Stimulated activated CD4-positive, alpha-beta T cell treated with anti-CD3 and anti-CD28 coated beads, Interleukin-15, amount 100 ng/mL, for 48 hours (primary cell): ENCODE measurements at places on chromosomes 2 and 18.

GRCh38 chr18:68800075-68800474 is 2.2 kb downstream of the CCDC102B start:
- DNase-seq, result no peak

- DNase-seq, result no peak
Measured at GRCh38 chr18:73151086-73151485, 283.3 kb upstream of the NETO1 start.

GRCh38 chr2:161484061-161484460 is 68.0 kb downstream of the TBR1 start:
- DNase-seq, result no peak

GRCh38 chr2:85839461-85839860 is 49.3 kb downstream of the ST3GAL5 start:
- DNase-seq, result no peak

DNA sequence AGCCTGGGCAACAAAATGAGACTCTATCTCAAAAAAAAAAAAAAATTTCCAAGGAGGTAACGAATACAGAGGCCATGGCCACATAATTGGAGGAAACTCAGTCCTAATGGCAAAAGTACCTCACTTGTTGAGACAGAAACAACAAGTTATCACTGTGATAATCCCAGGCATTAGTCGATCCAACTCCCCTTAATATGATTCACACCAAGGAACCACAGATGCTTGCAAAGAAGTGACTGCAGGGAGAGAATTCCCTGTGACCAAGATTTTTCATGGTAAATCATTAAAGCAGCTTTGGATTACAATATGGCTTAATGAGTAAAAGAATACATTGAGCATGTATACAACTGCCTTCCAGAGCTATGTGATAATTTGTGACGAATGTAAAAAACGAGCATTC is 80.4 kb upstream of the RNU4ATAC start:
- no peak for DNase-seq

GRCh38 chr2:45904267-45904945 is 252.9 kb downstream of the PRKCE start:
- DNase-seq, result peak; percentile 11

GRCh38 chr2:54336136-54336976 is 80.3 kb upstream of the TSPYL6 start:
- DNase-seq, result no peak

GRCh38 chr18:32208023-32208422 is 18.2 kb downstream of the MEP1B start:
- DNase-seq, result no peak

DNA sequence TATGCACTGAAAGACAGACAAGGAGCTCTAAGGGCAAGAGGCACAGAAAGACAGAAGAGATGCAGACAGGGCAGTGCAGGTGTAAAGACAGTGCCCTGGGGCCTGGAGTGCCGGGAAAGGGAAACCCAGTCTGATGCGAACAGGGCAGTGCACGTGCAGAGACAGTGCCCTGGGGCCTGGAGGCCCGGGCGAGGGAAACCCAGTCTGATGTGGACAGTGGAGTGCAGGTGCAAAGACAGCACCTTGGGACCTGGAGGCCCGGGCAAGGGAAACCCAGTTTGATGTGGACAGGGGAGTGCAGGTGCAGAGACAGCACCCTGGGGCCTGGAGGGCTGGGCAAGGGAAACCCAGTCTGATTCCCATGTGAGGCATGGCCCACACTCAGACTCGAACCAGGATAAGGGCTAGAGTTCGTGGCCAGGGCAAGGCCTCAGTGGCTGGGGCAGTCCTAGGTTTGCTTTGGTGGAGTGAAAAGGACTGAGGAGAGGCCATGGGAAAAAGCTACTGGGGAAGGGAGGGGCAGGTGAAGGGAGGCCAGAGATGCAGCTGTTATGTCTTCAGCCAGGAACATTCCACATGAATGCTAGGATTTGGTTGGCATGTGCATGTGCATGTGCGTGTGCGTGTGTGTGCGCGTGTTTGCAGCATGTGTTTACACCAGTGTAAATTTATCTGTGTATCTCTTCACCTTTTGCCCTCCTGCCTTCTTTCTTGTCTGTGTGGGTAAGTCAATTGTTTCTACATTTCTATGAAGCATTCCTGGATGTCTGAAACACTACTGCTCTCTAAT is 39.1 kb upstream of the DNMT3A start:
- no peak for DNase-seq

DNA sequence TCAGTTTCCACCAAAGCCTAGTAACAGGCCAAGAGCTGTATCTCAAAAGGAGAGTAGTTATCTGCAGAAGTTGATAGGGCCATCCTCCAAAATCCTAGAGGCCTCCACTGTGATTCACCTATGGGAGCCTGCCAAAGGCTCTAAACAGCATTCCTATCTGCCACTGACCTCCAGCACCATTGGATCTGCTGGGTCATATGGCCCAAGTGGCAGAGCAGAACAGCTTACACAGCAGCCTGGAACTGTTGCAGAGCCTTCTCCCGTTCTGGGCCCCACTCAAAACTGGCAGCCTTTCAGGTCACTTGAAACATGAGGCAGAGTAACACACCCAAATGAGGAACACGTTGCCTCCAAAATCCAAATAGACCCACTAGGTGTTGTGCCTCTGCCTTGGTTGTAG is 345.2 kb upstream of the RND3 start:
- DNase-seq, result no peak

- DNase-seq, result no peak
Measured at GRCh38 chr18:62437235-62438017, 85.4 kb upstream of the ZCCHC2 start.

DNA sequence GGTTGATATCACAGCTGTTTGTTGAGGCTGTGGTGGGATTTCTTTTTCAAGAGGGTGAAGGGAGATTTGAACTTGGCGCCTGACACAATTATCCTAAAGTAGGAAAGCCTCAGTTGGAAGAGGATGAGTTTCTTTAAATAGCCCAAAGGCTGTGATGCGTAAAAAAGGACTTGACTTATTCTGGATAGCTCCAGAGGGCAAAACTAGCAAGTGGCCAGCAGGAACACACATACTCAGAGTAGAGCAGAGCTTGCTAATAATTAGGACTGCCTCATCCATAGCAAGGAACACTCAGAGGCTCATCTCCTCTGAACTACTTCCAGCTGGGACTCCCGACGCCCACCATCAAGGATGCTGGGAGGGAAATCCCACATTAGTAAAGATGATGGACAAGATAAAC is 74.0 kb downstream of the AFF3 start:
- DNase-seq, result no peak
